ENCODE measurements at places on chromosomes 2 and 18.

- DNase-seq: no peak
Measured at GRCh38 chr18:48303883-48304282, 105.3 kb downstream of the ZBTB7C start.

DNA sequence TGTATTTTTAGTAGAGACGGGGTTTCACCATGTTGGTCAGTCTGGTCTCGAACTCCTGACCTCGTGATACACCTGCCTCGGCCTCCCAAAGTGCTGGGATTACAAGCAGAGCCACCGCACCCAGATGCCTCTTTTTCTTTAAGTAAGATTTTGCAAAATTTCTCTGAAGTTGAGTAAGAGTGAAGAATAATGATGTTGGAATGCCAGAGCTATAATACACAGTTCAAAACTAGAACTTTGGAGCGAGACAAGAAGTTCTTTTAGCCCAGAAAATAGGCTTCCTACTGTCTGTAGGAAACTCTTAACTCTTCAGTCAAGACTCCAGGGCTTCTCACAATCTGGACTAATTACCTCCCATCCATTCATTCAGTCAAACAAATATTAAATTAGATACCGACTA, 51.4 kb downstream of the MARCHF4 start:
- no peak for DNase-seq

DNA sequence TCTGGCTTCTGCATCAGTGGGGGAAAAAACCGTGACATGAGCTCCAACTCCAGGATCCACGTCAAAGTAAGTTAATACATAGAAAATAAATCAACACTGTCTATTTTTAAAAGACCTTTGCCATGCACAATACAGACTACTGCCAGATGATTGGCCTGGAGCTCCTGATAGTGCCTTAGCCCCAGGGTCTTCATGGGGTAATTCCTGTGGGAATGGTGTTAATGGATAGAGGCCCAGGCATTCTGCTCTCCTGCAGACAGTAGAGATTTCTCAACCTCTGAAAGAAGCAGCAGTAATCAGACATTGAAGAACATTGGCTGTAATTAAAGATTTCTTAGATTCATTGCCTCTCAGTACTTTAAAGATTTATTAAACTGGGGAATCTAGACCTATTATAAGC, 4.3 kb upstream of the PLCL1 start:
- DNase-seq: no peak

DNA sequence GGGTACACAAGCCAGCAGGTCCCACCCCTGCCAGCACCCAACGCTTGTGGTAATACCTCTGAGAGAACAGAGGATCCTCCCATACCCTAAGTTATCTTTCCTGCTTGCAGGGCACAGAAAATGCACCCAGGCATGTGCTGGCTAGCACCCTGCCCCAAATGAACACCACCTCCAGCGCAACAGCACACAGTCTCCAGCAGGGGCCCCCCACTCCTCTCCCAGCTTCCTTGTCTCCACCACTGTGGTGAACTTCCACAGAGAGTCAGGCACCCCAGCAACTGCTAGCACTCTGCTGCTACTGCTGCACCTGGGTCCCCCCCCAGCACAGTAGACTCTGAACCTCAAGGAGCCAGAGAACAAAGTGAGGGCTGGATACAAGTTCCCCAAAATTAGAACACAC, 216.8 kb upstream of the CNTNAP5 start:
- no peak for DNase-seq

DNA sequence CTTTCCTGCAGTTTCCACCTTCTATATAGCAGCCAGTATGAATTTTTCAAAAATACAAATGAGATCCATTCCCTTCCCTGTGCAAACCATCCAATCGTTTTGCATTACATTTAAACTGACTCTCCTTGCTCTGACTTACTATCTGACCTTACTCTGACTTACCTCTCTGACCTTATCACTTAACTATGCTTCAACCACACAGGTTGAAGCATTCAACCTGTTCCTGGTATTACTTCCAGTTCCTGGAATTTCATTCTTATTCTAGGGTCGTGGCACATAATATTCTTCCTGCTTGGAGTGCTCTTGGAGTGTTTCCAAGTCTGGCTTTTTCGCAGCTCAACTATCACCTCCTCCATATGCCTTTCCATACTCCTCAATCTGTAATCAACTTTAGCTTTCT, 850.6 kb upstream of the CHAC2 start:
- no peak for DNase-seq

DNA sequence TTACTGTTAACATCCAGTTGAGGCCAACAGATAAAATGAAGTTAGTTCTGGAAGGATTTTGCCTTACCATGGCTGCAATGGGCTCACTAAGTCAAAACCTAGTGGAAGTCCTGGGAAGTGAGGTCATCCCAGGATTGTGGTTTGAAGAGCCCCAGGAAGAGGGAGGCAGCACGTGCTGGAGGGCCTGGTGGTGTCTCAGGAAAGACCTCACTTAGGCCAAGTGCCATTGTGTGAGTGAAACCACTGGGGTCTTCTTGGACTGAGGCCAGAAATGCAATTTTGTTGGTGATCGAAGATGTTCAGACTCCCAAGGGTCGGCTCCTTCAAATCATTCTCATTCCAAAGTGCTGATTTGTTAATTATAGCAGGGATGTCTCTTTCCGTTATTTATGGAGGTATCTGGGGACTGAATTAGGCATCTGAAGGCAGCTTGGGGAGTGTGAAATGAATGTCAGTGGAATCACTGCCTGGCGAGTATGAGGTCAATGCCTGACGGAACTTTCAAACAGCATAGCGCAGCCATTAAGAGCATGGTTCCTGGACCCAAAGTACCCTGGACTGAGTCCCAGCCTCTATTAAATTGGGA, 60.0 kb downstream of the IL1R2 start:
- no peak for DNase-seq

DNA sequence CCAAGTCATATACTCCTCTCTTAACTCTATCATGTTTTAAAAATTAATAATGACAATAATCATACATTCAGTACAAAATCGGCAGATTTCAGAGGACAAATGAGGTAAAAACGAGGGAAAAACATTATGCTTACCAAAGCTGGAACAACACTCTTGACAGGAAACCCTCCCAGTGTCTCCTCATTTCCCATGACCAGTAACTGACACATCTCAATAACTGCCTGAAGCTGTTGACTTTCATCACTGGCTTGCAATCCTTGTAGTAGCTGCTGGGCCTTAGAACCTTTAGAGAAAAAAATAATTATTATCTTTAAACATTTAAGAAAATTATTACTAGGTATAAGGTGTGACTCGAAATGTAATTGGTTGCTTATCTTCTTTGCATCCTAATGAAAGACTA, 103.6 kb downstream of the TRIP12 start:
- no peak for DNase-seq

DNA sequence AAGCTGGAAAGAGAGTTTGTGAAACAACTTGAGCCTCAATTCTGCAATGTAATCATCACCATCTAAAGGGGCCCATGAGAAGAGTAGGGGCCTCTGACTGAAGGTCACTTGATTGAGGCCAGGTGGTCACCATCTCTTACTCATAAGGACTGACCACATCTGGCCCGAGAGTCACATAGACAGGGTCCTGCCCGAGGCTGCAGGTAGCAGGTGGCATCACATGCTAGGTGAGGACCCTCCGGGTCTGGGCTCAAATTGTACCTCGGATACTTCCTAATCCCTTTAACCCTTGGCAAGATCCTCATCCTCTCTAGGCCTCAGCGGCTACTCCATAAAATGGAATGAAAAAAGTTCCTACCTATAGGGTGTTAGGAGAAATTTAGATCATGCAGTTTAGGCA, 16.7 kb downstream of the FHL2 start:
- no peak for DNase-seq

DNA sequence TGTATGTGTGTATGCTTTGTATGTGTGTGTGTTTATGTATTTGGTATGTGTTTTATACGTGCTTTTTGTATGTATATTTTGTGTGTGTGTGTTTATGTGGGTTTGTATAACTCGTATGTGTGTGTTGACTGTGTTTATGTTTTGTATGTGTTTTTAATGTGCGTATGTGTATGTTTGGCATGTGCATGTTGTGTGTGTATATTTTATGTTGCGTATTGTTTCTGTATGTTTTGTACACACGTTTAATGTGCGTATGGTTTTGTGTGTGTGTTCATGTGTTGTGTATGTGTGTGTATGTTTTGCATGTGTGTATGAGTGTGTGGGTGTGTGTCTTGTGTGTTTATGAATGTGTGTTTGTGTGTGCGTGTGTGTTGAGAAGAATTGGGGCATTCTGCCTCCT, 55.2 kb upstream of the NCK2 start:
- no peak for DNase-seq

- no peak for DNase-seq
Measured at GRCh38 chr2:218047536-218048225, 21.4 kb upstream of the RUFY4 start.

DNA sequence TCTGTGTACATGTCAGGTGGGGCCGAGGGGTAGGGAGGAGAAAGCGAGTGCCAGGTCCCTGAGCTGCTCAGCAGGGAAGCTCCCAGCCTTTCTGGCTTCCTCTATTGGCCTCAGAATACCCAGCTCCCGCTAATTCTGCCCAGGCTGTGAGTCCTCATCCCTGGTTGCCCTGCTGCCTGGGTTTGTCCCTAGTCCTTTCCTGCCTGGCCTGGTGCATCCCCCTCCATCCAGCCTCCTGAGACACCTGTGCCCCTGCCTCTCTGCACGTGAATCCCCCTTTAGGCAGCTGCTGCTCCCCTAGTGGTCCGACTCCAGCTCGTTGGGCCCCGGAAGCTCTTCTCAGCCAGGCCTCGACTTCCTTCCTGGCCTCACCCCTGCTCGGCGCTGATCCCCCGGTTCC, 54.6 kb downstream of the INHBB start:
- no peak for DNase-seq

DNA sequence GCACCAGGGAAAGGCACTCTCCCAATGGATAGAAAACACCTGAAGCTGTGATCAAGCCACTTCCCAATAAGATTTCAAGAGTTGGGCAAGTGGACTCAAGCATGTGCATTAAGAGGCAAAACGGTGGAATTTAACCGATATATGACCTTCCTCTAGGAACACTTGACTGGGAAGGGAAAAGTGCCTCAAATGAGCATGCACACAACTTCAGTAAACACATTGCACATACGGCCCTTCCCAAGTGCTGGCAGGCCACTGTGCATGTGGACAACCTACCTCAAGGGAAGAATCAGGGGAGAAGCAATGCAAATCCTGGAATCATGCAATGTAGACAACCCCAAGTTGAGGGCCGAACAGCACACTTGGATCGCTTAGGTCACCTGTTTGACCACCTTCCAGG, 23.9 kb upstream of the SH3RF3 start:
- DNase-seq: no peak

- DNase-seq: peak; percentile 60
Measured at GRCh38 chr2:239938651-239939486, 86.3 kb downstream of the NDUFA10 start.

DNA sequence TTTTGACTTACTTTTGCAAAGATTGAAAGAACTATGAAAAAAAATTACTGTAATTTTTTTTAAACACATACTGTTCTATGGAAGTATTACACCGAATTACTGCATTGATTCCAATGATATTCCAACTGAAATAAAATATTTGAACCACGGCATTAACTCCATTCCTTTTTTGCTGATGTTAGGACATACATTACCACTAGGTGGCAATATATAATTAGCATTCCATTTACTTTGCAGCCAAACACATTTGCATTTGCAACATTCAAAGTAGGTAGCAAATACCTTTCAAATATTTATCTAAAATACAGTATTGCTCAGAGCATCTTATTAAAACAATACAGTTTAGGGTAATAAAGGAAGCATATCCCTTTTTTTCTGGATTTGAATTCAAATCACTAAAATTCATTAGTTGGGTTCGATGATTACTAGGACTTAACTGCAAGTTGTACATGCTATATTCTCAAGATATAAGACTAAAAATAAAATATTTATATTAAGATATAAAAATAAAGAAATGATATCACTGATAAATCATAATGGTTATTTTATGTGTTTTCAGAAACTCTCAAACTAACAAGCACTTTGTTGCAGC, 31.3 kb downstream of the LANCL1 start:
- no peak for DNase-seq

DNA sequence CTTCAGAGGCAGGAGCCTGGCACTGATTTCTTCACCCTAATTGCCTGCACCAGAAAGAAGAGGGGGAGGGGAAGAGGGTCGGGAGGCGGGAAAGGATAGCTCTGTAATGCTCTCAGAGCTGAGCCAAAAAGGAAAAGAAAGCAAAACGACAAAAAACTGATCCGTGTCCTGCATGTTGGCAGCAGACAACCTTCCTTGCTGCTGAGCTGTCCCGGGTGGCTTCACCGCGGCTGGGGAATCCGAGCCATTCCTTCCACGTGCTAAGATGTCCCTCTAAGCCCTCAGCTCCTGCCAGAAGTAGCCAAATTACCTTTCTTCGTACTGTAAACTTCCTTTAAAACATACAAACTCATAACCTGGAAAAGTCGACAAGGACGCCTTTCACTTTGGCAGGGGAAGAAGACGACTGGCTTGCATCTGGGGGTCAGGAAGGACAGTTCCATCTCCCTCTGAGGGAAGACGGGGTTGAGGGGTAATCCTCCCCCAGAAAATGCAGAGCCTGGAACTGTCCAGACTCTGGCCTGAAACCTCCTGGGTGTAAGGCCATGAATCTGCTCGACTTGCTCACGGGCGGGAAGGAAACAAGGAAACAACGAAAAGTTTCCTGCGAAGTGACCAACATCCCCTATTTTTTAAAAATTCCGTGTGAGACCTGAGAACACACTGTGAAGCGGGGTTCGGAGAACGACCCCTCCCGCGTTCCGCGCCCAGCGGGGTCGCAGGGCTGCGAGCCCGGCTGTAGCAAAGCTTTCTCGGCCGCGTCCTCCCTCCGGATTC, 7.7 kb downstream of the OTX1 start:
- peak; percentile 70 for DNase-seq

- DNase-seq: no peak
Measured at GRCh38 chr2:197037863-197038398, 111.4 kb upstream of the PGAP1 start.

GRCh38 chr2:46748735-46749531, 166.7 kb downstream of the MCFD2 start:
- DNase-seq: no peak

DNA sequence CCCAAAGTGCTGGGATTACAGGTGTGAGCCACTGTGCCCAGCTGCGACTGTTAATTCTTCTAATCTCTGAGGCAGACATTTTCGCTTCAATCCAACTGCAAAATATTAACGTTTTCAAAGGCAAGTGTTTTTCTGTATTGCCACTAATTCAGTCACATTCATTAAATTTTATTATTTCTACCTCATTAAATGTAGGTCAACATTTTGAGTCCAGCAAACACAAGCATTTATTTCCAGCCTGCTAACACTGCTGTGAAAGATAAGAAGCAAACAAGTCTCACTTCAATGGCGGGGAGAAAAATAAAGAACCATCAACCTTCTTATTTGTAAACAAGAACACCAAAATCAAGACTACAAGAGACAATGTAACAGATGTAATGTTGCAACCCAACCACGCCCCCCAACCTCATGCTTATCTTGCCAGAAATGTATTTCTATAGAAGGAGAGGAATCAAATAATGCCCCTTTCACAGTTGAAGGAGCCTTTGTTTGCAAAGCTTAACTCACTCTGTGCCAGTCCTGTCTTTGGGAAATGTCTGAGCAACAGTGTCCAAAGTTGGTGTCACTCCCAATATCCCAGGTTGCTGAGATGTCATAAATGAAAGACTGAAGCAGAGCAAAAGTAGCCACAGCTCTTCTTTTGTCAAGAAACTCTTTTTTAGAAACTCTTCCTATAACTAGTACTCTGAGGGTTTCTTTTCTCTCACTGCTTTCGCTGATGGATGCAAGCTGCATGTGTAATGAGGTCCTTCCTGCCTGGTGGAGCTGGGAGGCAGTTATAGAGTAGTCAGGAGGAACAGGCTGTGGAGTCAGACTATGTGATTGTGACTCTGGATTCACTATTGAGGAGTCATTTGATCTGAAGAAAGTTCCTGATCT, 8.6 kb downstream of the DOCK10 start:
- DNase-seq: no peak

Measured in type B pancreatic cell (in vitro differentiated cells).